ENCODE measurements at places on chromosomes 1 and 21.
A peak's percentile ranks its signal among the peaks of the same experiment; 100 is the strongest.

DNA sequence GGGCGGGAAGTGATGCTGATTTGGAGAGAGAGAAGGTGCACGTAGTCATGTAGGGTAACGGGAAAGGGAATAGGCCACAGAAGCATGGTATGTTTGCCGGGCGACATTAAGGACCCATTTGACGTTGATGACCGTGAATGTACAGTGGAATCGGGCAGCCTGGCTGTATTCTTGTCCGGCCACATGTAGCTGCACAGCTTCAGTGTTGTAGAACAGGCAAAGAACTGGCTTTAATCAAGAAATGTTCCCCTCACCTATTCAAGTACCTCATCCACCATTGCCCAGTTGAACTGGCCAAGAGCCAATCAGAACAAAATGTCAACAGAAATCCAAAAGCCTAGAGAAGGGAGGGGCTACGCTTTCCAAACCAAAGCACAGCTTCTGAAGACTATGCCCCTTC, 104.8 kb downstream of the DHRS3 start:
- DNase-seq = no peak

- no peak for DNase-seq
Observed at GRCh38 chr1:54220004-54220811, 20.2 kb downstream of the MRPL37 start.

DNA sequence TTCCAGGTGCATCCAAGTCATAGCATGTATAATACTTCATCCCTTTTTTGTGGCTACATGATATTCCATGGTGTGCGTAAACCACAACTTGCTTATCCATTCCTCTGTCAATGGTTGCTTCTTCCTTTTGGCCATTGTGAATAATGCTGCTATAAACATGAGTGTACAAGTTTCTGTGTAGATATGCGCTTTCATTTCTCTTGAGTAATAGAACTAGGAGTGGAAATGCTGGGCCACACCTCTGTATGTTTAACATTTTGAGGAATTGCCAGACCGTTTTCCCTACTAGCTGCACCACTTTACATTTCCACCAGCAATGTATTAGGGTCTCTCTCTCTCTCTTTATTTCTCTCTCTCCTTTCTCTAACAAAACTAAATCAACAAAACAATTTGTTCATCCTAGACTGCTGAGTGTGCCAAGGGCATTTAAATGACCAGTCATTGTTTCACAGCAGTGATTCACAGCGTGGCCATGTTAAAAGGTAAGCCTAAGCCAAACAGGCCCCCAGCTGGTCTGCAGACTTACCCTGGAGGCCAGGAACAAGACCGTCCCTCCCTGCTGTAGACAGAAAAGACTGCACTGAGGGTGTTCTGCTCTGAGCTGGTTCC, 53.2 kb upstream of the LYST start:
- no peak for DNase-seq

- no peak for DNase-seq
Observed at GRCh38 chr1:31742462-31743212, 21.5 kb downstream of the ADGRB2 start.

GRCh38 chr1:15740924-15741850, 1.1 kb upstream of the TMEM82 start:
- peak; percentile 61 for DNase-seq

DNA sequence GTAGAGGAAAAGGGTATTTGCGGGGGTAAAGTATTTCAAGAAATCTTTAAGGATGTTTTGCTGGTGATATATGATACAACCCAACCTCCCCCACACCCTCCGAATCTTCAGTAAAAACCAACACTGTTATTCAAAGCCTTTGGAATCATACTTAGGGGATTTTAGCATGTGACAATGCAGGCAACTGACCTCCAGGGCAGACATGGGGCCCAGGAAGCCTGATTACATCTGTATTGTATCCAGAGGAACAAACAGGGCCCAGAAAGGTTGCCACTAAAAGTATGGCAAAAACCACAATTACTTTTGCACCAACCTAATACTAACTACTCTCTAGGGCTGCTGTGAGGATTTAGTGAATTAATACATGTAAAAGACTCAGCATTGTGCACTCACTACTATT, 43.9 kb upstream of the CNN3 start:
- no peak for DNase-seq

- DNase-seq = peak; percentile 36
Observed at GRCh38 chr1:70509996-70510876, 99.2 kb downstream of the CTH start.

GRCh38 chr1:181662606-181663005, 179.3 kb downstream of the CACNA1E start:
- DNase-seq = no peak

- no peak for DNase-seq
Observed at GRCh38 chr1:78036450-78036849, 9.3 kb upstream of the GIPC2 start.

DNA sequence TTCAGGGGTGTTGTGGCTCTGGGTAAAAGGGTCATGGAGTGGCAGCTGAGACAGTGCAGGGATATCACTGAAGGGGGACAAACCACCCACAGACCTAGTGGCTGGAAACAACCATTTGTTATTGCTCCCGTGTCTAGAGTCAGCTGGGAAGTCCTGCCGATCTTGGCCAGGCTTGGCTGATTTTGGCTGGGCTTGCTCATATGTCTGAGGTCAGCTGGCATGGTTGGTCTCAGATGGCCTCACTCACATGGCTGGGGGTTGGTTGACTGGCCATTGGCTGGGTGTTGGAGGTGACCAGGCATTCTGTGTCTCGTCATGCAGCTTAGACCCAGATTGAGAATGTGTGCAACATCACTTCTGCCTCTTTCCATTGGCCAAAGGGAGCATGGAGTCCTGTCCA, 203.8 kb upstream of the POU3F1 start:
- DNase-seq = no peak

DNA sequence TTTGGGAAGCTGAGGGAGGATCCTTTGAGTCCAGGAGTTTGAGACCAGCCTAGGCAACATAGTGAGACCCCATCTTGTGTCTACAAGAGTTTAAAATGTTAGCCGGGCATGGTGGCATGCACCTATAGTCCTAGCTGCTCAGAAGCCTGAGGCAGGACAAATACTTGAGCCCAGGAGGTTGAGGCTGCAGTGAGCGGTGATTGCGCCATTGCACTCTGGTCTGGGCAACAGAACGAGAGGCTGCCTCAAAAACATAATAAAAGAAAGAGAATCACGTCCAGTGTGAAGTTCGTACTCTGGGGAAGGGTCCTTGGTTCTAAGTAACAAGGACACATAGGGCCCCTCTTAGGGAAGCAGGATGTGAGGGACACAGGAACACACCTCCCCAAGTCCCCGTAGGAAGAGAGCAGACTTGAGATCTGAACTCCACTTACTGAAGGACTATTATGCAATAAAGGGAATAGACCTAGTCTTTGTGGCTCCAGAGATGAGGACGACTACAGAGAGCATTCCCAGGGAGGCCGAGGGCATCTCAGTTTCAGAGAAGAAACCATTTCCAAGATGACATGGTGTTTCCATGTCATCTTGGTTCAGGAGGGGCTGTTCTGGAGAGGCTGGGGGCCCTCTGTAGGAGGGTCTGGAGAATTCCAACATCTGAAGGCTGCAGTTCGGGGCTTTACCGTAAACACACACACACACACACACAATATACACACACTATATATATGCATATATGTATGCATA, 10.8 kb upstream of the ENO1 start:
- no peak for DNase-seq

- no peak for DNase-seq
Observed at GRCh38 chr1:177054542-177054941, 110.0 kb downstream of the ASTN1 start.

DNA sequence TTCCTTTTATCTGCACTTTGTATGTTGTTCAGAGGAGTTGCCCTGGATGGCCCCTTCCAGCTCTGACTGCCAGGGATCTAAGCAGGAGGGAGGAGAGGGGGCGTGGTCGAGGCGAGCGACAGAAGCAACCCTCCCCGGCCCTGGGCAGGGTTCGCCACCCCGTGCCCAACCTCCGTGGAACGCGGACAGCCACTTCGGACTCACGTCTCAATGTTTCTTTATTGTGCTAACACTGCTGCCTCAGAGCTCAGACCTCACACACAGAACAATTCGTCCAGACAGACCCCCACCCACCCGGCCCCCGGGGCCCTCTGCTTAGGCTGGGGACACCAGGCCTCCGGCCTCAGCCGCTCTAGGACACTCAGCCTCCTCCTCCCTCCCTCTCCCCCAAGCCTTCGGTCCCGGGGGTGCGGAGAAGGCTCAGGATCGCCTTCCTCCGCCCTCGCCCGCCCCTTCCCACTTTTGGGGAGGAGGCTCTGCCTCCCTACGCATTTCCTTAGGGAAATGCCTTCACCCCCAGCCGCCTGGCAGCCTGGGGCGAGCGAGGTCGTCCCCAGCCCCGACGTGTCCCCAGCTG, 8.3 kb downstream of the VSIG8 start:
- DNase-seq = peak; percentile 37

DNA sequence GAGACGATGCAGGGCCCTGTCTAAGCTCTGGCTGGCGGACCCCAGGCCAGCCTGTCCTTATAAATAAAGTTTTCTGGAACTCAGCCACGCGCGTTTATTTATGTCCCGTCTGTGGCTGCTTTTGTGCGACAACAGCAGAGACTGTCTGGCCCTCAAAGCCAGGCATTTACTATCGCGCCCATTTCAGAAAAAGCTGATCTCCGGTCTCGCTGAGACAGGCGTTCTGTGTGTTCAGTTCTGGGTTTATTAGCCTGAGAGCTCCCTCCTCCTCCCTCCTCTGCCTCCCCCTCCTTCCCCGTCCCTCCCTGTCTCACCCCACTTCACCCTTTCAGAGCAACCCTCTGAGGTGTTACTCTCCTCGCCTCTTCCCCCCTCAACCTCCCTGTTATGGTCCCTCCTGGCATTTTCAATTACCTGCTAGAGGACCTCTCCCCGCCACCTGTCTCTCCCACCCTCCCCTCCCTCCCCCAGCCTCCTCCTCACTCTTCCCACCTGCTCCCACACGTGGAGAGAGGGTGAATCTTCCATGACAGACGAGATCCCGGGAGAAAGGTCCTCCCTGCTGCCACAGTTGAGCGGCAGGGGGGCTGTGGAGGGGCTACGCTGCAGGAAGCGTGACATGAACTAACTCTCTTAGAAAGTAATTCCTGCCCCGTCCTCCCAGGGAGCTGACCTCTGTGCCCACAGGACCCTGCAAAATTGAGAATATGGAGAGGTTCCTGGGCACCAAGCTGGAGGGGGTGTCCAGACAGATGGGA, 59.9 kb downstream of the SPSB1 start:
- no peak for DNase-seq

GRCh38 chr1:59150577-59151386, 146.1 kb upstream of the FGGY start:
- no peak for DNase-seq

GRCh38 chr1:24410750-24411149, 2.8 kb downstream of the STPG1 start:
- DNase-seq = no peak

DNA sequence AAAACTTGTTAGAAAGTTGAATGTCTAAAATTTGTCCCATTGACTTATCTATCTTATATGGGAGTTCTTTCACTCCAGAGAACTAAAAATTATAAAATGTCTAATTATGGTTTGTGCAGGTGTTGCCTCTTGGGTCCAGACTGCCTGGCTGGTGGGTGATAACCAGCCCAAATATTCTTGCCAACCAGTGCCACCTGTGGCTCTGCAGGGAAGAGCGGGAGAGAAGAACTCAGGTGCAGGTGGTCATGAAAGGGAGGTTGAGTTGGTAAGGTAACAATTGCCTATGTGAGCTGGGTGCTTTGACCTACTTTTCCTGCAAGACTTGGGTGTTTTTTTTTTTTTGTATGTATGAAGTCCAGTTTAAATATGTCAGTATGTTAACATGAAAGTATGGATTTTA, 10.2 kb downstream of the RPS6KC1 start:
- no peak for DNase-seq

GRCh38 chr1:61506236-61506635, 218.7 kb downstream of the TM2D1 start:
- DNase-seq = no peak

GRCh38 chr1:159949123-159949522, 3.7 kb upstream of the IGSF9 start:
- no peak for DNase-seq

DNA sequence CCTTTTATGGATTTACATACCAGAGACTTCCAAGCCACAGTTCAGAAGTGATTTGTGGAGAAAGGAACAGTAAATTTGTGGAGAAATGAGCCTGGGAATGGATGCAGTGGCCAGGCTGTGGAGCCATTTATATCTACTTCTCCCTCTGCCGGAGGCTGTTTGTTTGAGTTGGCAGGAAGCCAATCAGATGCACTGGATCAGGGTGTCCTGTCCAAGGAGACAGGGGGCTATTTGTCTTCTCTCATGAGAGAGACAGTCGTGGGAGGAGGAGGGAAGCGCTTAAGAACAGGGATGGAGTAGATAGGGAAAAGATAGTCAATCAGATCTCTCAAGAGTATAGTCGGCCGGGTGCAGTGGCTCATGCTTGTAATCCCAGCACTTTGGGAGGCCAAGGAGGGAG, 2.8 kb upstream of the HAPLN2 start:
- peak; percentile 87 for DNase-seq

DNA sequence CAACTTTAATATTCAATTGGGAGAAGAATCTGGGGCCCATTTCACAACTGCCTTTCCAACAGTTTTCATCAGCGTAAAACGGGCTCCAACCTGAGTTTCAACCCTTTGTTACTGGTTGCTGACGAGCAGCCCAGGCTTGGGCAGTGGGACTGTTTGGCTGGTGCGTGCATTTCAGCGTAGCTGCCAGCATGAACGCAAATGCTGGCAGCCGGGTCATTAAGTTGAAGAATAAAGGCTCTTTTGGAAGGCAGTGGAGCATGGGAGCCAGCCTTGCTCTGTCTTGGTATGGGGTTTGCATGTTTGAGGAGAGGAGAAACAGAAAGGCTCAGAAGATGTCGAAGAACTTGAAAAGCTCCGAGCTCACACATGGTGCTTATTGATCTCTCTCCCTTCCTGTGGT, 40.7 kb downstream of the WDR3 start:
- no peak for DNase-seq

- peak; percentile 59 for DNase-seq
Observed at GRCh38 chr1:201408176-201408833, 9.2 kb upstream of the LAD1 start.

- DNase-seq = no peak
Observed at GRCh38 chr1:75124510-75124909, 9.7 kb upstream of the LHX8 start.

- no peak for DNase-seq
Observed at GRCh38 chr1:154769193-154769895, 100.7 kb downstream of the KCNN3 start.
